ENCODE measurements at places on chromosomes 16 and 17. TPM values are rescaled to one million over a fixed set of nuclear protein-coding genes. Genes with fewer than 3 reads are reported as not detected.

- H3K27me3 ChIP-seq, result no peaks in the 10 kb centered on the region
- H3K4me1 ChIP-seq, result no peaks in the 10 kb centered on the region
- no peak overlapping the region for H3K27ac ChIP-seq
- no peak for DNase-seq
Observed at GRCh38 chr16:52383119-52383518, 163.8 kb downstream of the TOX3 start.

- no peak overlapping the region for H3K4me3 ChIP-seq
- no peak overlapping the region for H3K27ac ChIP-seq
Observed at GRCh38 chr16:1830213-1830612, 3.2 kb downstream of the FAHD1 start.

DNA sequence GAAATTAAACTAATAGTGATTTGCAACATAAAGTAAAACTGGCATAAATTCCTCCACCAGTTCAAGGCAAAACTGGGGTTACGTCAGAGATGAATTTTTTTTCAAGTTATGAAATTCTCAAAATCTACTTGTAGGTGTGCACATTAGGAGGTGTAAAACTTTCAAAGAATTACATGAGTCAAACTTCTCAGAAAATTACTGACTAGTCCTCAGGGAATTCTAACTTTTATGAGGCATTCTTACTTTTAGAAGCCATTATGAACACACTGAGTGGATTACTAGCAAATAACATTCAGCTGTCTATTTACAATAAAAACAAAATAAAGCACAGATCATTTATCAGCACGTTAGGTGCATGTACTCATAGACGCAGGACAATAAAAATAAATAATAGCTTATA is 348.7 kb downstream of the CDH11 start:
- no peak overlapping the region for H3K4me3 ChIP-seq
- DNase-seq, result no peak
- H3K36me3 ChIP-seq, result no peaks in the 10 kb centered on the region
- no peaks in the 10 kb centered on the region for H3K27me3 ChIP-seq
- no peak overlapping the region for H3K27ac ChIP-seq
- no peaks in the 10 kb centered on the region for H3K4me1 ChIP-seq

The CA4 gene
- not detected for total RNA-seq

The KLHDC4 gene
- 67.0 TPM for total RNA-seq
